Fibroblast of skin of scalp (primary cell): ENCODE measurements at places on chromosomes 4 and X.
A peak's percentile ranks its signal among the peaks of the same experiment; 100 is the strongest.

GRCh38 chrX:109691277-109691676, 41.8 kb downstream of the ACSL4 start:
- DNase-seq = no peak

GRCh38 chrX:9370893-9371292, 94.0 kb upstream of the TBL1X start:
- no peak for DNase-seq

DNA sequence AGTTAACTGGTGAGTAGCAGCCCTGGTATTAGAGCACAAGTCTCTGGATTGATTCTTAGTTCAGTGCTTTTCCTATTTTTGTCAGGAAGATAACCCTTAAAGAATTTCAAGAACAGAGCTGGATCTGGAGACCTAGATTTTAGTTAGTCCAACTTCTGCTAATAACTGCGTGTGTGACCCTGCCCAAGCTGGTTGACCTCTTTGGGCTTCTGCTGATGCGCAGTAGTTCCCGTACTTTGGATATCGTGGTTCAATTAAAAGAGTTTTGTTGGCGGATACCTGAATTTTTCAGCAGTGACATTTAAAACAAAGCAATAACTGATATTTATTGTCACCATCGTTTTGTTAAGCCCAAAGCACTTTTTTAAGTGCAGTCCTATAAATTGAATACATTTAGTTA, 9.3 kb downstream of the MSMO1 start:
- DNase-seq = no peak

GRCh38 chrX:117788339-117788738, 328.3 kb downstream of the KLHL13 start:
- DNase-seq = no peak

DNA sequence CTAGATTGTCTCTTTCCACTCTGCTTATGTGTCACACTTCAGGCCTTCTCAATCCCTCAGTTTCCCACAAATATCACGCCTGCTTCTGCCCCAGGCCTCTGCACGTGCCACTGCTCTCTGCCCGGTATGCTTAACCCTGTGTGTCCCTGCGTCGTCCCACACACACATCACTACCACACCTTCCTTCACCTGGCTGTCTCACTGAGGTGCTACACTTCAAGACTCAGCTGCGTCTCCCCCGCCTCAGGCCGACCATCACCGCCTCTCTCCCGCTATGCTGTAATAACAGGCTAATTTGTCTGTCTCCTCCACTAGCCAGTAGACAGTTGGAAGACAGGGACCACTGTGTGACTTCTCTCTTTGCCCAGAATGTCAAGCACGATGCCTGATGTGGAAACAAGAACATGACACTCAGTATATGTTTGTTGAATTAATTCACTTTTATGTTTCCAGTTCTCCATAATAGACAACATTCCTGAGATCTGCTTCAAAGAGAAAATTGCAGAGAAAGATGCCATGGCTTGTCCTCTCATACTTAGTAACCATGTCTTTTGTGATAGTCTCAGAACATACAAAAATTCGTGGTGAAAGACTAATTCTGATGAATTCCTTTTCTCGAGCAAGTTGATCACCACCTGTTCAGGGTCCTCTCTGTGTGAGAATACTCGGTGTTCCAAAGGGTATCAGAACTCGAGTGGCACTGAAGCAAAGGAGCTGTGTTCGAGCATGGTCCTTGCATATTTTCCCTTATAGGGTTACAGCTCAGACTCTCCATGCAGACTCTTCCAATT, 54.2 kb downstream of the AFAP1 start:
- no peak for DNase-seq

DNA sequence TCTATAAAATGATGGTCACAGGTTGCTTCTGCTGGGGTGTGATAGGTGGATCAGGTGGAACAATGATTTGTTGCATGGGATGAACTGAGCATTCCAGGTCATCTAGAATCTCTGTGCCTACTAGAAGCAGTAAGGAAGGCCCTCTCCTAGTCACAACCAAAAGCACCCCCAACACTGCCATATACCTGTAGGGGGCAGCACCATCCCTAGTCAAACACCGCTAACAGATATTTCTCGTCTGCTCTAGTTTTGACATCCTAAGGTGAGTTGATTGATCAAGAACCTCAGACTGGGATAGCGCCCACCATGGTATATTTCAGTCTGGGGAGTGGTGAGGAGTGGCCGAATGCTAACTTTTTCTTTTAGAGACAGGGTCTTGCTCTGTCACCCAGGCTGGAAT, 160.2 kb downstream of the NHS start:
- DNase-seq = no peak

DNA sequence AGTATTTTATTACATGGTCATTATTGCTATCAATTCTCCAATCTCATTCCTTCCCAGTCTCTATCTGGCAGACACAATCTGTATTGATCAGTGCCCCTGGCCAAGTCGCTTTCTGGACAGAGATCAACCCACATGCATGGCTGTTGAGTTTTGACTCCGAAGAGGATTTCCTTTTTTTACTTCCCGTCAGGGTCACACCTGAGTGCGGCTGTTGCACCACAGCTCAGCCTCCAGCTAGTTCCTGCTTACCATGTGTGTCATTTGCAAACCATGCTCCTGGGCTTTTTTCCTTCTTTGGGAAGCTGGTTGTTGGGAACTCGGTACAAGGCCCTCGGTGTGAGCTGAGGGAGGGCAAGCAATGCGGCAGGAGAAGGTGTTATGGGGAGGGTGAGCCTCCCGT, 11.7 kb downstream of the MAGED2 start:
- no peak for DNase-seq

DNA sequence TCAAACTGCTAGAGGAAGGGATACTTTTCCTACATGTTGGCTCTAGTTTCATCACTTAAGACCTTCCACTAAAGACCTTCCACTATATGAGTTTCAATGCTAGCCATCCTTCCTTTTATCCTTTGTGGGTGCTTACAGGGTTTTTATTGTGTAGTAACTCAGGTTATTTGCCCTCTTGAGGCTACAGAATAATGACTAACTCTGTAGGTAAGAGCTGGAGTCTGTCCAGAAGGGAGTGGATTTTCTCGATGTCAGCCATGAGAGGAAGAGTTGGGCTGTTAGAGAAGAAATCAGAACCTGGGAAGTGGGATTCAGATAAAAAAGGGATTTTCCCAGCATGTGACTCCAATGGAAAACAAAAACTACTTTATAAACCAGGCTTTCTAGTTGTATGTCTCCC, 27.5 kb upstream of the HERC5 start:
- DNase-seq = no peak

GRCh38 chr4:88820698-88821415, 123.2 kb upstream of the NAP1L5 start:
- DNase-seq = no peak

DNA sequence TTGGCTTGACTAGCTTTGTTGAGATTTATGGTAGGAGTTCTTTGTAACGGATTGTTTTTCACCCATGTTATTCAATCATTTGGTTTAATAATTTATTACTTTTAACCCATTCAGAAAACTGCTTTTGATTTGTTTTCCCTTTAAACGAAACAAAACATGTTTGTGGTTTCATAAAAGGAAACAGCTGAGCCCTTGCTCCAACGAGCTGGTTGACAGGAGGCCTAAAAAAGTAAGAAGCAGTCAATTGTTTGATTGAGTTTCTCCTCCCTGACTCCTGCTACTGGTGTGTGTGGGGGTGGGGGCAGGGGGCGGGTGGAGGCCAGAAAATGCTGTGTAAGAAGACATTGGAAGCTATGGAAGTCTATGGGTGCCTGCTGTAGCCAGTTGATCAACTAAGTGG, 102.8 kb downstream of the CHRDL1 start:
- no peak for DNase-seq

DNA sequence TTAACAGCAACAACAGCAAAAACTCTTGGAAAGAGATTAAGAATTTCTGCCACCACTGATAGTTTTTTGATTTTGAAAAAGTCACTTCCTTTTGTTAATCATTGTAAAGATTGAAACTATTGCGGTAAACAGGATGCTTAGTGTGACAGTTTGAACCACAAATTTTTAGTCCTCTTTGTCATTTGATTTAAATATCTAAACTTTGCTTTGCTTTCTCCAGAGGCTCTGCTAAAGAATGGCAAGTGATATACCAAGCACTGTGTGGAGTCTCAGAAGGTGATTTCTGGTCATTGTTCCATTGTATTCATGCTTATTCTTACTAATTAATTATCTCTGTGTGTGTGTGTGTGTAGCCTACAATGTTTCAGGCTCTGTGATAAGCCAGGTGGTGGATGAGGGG, 155.6 kb downstream of the BMPR1B start:
- no peak for DNase-seq

DNA sequence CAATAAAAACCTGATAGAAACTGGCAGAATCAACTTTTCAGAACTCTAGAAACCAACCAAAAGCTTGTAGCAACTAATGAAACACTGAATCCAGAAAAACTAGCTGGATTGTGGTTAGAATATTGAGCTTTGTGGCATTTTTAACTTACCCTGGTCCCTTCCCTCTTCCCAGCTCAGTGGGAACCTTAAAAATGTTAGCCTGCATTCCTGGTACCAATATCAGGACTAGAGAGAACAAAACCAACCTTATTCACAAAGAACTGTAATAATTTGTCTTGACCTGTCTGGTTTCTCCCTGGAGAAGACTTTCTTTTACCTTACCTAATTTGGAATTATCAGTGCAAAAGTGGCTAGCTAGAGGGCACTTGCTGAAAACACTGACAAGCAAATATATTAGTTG, 21.2 kb downstream of the SH3D19 start:
- DNase-seq = no peak

DNA sequence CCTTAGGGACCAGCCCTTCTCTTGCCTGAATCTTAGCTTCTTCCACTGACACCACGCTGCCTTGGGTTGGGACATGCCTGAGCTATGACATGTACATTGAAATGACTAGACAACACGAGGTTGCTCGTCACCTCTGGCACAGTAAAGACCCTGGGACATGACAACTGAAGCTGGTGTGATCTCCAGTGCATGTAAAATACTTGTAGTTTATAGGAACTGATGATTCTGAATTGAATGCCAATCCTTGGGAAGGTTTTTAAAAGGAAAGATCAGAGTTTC, 100.7 kb upstream of the PGRMC2 start:
- peak; percentile 60 for DNase-seq

DNA sequence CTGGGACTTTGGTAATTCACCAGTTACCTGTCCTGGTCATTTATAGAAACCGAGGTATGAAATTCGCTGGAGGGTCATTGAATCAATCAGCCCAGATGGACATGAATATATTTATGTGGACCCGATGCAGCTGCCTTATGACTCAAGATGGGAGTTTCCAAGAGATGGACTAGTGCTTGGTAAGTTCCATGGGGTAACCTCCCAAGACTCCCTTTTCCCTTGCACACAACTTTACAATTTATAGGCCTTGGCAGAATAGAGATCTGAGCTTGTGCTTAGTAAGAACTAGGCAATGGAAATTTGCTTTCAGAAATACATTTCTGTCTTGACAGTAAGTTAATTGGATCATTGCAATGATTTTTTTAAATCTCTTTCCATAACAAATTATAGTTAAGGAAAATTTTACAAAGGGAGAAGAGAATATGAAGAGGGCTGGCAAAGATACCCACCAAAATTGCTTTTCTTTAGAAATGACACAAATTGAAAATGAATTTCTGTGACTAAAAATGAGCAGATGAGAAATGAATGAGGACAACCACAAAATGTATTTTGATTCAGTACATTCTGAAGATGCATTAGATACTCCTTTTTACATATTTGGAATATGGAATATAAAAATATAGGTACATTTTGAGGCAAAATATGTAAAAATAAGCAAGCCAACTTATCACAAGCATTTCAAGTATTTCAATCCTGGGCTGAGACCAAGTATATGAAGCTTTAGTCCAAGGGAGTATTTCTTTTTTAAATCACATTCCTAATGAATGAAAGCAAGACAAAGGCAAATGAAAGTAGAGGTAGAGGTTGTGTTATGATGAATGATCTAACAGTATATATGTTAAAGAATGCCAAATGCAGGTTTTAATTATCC, 45.9 kb downstream of the PDGFRA start:
- DNase-seq = peak; percentile 51

- peak; percentile 55 for DNase-seq
These were observed 583 bp downstream of the GABRE start for GRCh38 chrX:151973851-151974335.

- DNase-seq = no peak
These were observed 12.9 kb upstream of the IL2 start for GRCh38 chr4:122469457-122469856.

- DNase-seq = no peak
These were observed 47.6 kb downstream of the THOC2 start for GRCh38 chrX:123685232-123685631.

DNA sequence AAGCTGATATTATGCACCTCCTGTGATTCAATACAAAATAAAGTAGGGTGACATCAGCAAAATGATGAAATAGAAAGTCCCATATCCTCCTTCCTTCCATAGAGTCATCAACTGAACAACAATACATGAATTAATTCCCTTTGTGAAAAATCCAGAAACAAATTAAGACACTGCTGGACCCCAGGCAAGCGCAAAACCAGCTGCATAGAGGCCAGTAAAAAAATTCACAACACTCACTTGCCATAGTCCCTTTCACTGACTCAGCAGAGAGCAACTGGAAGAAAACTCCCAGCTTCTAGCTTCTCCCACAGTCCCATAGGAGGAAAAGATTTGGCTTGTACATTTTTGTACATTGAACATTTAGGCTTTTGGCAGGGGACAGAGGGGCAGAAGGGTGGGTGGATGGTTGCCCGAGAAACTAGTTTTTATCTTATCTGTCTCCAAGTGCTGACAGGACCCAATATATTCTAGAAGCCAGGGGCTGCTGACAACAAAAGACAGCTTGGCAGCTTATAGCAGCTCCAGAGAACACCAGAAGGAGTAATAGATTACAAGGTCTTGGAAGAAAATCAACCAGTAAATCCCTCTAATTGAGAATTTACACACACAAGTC, 124.6 kb downstream of the NDST3 start:
- DNase-seq = peak; percentile 35

- DNase-seq = peak; percentile 22
These were observed 180.7 kb upstream of the IL15 start for GRCh38 chr4:141455651-141456050.
